ENCODE measurements at places on chromosomes 7 and 10. TPM values are rescaled to one million over a fixed set of nuclear protein-coding genes. Genes with fewer than 3 reads are reported as not detected.

DNA sequence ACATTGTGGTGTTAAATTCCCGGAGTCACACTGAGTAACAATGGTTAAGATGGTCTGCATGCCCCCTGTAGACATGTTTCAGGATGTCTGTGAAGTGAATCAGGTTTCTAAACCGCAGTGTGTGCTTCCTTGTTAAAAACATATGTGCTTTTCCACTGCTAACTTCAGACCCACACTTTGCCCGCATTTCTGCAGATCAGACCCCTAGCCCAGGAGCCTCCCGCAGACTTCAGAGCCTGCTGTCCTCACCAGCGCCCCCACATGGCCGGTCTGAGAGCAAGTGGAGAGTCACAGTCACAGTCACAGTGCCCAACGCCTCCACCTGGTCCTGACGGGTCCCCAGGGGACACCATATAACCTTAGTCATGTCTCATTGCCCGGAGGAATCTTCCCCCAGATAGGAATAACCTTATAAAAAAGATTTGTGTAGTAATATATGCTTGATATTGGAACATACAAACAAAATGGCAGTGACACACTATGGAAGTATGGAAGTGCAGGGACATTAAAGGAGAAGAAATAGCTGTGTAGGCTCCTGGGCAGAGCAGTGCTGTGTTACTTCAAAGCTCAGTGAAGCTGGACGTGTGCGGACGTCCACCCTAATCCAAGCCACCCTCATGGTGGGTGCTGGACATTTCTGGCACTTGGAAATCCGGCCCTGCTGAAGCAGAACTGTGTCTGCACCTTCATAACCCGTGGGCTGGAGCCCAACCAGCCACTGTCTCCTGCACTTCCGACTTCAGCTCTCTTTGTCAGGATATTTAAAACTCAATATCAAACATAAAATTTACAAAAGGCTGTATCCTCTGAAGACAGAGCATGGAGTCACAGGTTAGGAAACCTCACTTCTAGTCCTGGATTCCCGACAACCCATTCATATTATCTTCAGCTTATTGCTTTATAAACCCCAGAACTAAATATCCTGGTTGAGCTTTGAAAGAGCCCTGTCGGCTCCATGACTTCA lies 29.0 kb downstream of the GSTO2 start:
- no peak for DNase-seq

DNA sequence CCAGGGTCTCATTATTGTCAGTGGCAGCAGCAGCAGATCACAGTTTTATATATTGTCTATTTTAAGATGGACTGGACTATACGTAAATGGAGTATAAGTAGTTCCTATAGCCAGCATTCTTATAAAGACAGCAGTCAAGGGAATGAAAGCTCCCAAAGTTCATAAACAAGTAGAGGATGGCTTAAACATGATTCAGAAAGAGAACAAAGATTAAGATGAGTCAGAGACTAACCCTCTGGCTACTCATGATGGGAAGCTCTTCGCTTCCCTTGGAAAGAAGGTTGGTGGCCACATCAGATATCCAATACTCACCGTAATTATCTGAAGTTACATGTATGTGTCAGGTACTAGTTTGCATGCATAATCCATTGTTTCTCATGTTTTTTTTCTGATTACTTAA lies 277.0 kb downstream of the INHBA start:
- no peak for DNase-seq

- no peak for DNase-seq
Measured at GRCh38 chr7:137772316-137772715, 74.5 kb downstream of the DGKI start.

DNA sequence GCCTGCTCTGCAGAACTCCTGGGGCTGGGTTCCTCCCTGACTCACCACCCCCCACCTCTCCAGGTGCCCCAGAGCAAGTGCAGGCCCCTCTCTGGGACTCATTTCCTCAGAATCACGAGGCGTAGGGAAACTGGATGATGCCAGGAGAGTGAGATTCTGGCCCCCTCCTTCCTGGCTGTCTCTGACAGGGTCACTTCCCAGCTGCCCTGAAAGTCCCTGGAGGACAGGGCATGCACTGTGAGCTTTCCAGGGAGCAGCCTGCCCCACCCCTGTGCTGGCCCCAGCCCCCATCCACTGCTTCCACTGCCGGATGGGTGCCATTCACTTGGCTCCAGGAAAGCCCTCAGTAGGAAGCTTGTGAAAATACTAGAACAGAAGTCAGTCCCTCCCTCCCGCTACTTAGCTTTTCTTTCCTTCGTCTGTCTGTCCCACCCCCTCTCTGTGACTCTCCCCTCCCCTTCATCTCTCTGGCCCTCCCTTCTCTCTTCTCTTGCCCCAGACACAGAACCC lies 10.4 kb downstream of the TACR2 start:
- no peak for DNase-seq

DNA sequence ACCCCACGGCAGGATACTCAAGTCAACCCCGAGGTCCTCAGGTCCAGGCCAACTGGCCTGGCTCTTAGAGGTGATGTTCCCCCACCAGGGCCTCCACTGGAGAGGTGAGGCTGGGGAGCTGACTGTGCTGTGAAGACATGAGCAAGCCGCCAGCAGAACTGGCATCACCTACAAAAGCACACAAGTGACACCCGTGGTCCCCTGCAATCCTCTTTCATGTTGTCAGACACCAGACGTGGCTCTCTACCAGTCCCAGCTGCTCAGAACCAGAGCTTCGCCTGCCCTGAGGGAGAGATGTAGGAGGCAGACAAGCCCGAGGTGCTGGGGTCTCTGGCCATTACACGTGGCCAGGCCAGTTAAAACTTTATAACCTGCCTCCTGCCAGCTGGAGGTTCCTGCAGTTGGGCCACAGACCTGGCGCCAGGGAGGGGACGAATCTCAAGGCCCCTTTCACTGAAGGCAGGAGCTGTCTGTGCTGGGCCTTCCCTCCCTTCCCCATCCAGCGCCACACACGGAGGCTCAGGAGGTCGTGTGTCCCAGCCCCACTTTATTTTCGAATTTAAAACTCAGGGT lies 2.2 kb downstream of the COMTD1 start:
- no peak for DNase-seq

DNA sequence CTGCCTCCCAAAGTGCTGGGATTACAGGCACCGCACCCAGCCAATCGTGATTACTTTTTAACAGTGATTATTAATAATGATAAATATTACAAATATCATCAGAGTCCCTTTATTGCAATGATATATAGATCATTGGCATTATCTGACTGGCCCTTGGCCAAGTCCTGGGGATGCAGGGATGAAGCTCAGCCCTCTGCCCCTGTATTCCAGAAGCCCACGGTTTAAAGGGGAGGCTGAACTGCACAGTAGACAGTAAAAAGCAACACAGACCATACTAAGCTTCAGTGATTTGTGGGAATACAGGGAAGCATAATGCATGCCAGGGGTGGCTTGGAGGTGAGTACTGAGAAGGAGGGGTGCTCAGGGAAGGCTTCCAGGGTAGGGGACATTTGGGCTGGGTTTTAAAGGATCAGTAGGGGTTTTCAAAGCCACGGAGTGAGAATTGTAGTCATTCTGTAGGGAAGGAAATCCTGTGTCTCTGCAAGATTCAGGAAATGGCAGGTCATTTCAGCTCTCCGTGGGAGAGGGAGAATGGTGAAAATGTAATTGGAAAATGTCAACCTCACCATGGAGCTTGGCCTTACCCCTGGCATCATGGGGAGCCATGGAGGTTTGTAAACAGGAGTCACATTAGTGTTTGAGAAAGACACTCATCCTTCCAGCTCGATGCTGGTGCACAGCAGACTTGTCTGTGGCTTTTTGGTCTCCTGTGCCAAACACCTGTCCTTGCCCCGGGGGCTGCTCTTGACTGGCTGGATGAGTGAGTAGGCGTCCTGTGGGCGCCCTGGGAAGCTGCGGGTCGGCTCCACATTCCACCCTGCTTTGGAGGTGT lies 8.8 kb downstream of the ADAMTS14 start:
- no peak for DNase-seq

- no peak for DNase-seq
Measured at GRCh38 chr10:37495415-37495814, 362.0 kb downstream of the ZNF248 start.

GRCh38 chr10:97200616-97201015 lies 14.9 kb upstream of the SLIT1 start:
- no peak for DNase-seq

DNA sequence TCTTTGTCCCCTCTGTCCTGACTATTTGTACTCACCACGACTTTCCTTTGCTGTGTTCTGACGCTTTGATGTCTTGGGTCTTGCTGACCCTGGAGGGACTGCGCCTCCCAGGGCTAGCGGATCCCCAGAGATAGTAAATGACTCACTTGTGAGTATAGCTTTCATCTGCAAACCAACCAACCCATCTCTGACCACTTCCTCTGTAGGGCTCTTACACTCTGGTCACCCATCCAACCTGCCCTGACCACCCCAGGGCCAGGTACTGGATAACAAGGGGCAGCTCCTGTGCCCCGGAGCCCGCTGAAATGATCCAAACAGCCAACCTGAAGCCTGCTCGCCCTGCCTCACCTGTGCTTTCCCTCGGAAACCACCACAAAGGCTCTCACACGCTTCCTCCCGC lies 125.2 kb upstream of the CARD11 start:
- no peak for DNase-seq

GRCh38 chr7:6691609-6692106 lies 15.1 kb downstream of the ZNF12 start:
- no peak for DNase-seq

GRCh38 chr7:95725205-95725604 lies 47.1 kb upstream of the DYNC1I1 start:
- DNase-seq = no peak

- no peak for DNase-seq
Measured at GRCh38 chr7:24336461-24336860, 52.5 kb downstream of the NPY start.

DNA sequence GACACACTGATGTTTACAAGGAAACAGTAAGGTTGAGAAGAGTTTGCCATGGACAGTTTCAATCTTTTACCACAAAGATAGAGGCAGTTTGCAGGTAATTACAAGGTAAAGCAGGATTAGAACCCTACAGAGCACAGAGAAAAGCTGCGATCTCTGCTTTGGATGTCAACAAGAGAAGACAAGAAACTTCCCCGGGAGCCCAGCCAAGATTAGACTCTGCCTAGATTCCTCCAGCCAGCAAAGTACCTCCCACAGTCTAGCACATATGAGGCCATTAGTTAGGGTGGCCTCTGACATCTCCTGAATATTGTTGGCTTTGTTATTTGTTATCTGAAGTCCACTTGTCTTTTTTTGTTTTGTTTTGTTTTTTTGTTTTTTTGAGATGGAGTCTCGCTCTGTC lies 178.1 kb downstream of the CALN1 start:
- no peak for DNase-seq

GRCh38 chr10:96188916-96189315 lies 58.8 kb downstream of the ZNF518A start:
- no peak for DNase-seq

DNA sequence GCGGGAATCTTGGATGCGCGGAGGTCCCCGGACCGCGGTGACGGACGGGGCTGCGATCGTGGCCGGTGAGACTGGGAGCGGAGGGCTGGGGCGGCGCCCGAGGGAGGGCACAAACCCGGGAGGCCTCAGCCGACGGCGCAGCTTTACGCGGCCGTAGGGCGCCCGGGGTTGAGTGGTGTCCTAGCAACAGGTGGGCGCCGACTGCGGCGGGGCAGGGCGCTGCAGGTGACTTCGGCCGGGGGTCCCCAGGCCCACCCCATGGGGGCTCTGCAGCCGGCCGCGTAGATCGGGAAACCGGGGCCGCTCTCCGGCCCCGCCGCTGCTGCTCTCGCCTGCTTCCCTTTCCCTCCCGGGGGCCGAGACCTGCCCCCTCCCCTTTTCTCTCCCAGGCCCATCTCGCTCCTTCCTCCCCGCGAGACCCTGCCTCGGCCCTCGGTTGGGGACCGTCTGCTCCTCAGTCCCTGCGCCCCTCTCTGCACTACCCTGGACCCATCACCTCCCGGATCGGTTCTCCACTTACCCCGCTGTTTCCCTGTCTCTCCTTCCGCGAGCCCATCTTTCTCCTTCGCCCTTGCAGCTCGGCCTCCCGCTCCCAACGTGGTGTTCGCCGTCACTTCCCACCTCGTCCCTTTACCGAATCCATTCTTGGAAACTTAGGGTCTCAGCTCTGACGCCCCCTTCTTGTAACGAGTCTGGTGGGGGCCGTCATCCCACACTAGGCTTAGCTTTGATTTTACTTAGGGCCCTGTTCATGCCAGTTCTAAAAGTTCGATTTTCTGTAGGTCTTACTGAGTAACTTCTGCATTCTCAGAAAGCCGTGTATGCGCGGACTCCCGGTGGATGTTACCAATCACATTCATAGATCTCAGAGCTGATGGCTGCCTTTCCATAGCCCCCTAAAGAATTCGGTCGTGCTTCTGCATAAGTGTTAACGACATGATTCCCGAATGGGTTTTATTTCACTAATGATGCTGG lies 18.5 kb upstream of the ACBD5 start:
- DNase-seq = no peak

GRCh38 chr10:34491678-34492077 lies 323.4 kb downstream of the PARD3 start:
- DNase-seq = no peak

DNA sequence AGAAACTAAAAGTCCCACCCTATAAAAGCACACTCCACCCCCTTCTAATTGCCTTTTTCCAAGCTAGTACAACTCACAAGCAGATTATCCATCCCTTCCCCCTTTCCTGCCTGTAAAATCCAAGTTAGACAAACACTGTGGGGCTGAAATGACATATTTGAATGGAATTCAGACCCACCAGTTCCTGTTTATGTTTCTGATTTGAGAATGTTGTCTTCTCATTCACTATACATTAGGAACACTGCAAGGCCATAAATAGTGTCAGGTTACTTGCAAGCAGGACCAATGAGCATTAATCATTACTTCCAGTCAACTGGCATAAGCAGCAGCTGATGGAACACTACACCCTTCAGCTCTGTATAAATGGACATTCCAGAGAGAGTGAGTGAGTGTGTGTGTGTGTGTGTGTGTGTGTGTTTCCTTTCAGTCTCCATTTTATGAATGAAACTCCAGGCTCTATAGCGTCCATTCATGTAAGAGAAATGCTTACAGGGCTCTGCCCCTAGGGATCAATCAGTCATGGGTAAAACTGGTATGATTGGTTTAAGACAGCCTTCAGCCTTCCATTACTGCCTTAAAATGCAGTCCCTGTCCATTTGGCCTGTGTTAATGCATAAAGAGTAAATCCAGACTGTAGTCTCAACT lies 69.3 kb downstream of the ETV1 start:
- DNase-seq = no peak

GRCh38 chr10:112232670-112233069 lies 49.1 kb upstream of the GPAM start:
- DNase-seq = no peak

DNA sequence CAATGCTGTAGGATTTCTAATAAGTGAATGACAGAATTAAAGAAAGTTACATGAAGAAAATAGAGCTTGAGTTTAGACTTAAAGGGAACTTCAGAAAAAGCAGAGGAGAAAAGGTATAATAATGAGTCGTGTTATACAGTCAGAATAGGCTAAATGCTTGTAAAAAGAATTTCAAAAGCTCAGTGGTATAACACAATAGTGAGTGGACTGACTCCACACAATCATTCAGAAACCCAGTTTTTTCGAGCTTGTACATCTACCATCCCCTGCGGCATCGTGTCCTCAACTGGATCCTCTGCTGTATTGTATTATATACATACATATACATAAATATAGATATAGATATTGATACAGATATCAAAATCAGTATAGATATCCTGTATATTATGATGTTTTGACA lies 52.2 kb downstream of the IMMP2L start:
- no peak for DNase-seq

TMEM176A gene
- 69.7 TPM for total RNA-seq

CFTR gene
- not detected for total RNA-seq

CPED1 gene
- total RNA-seq = 41.9 TPM

NFE2L3 gene
- 3.8 TPM for total RNA-seq

MAT1A gene
- not detected for total RNA-seq

RBP3 gene
- not detected for total RNA-seq

IDI2 gene
- total RNA-seq = not detected

RELN gene
- 168 TPM for total RNA-seq

COBL gene
- 17.0 TPM for total RNA-seq
